NCI-H1105 treated with DMSO at 0.1 percent for 48 hours (cell line): ENCODE measurements at places on chromosomes 5 and 9.

DNA sequence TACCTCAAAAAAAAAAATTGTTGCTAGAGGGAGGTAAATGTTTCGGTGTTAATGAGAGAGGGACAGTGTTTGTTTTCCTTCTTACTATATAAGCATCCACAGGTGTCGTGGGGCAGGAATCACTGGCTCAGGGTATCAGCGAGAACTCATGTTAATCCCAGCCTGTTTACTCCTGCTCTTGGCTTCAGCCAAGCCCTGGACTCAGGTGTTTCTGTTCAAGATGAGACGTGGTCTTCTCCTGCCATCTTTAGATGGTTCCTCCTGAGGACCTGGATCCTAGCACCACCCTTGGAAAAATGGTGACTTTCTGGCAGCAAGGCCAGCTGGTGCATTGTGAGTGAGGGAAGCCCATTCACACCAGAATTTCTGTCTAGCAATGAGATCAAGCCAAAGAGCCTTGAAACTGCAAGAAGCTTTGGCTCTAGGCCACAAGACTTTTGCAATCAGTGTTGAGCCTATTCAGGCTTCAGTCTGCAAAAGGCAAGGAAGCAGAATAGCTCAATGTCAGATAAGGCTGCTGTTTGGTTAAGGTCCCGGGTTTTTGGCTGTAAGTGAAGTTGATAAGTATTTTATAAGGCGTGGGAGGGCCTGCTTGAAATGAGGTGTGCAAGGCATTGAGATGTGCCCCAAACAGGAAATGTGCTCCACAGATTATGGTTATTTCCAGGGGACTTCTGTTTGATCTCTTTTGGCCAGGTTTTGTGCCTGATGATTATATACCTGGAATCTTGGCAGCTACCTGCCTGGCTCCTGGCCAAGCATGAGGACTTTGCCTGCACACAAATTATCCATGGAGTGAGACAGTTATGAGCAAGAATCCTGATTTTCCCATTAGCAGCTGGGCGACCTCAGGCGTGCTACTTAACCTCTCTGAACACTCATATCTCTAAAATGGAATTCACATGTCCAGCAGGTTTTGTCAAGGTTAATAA is 99.8 kb downstream of the TENT4A start:
- peak; percentile 74 for DNase-seq

DNA sequence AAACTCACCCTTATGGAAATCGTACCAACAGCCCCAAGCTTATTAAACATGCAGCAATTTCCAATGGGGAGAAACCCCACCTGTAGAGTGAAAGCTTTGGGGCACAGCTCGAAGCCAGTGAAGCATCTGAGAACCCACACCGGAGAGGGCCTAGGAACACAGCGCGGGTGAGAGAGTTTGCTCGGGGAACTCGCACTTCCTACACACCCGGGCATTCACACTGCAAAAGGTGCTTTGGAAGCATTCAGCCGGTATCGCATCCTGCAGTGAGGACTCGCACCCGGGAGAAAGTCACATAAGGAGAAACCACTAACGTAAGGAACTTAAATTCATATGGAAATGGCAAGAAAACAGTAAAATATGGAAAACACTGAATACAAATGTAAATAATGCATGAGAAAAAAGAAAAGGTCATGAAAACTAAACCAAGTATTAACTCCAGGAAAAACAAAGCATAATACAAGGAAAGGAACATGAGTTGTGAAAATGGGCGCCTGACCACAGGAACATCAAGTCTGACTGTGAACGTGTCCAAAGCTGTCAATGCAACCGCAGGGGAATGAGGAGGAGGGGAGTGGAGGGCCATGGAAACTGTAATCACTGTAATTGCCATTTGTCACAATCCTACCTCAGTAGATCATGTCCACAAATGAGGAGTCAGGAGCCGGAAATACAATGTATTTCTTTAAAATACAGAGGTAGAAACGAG is 28.7 kb downstream of the CAMSAP1 start:
- DNase-seq = no peak

DNA sequence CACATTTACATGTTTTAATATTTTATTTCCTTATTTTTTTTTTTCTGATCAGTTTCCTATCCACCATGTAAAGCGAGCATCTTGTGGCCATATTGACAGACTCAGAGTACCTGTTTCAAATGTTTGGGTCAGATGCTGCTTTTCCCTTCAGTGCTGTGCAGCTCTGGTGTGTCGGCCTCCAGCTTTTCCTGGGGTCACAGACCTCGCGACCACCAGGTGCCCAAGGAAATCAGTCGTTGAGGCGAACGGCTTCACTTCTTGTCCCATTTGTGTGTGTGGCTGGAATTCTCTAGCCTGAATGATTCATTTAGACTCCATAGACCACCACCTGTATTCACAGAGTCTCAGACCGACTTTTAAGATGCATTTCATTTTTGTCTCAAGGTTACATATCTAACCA is 166.9 kb upstream of the SPRY4 start:
- no peak for DNase-seq

GRCh38 chr5:107424491-107424890 is 246.2 kb downstream of the EFNA5 start:
- no peak for DNase-seq

DNA sequence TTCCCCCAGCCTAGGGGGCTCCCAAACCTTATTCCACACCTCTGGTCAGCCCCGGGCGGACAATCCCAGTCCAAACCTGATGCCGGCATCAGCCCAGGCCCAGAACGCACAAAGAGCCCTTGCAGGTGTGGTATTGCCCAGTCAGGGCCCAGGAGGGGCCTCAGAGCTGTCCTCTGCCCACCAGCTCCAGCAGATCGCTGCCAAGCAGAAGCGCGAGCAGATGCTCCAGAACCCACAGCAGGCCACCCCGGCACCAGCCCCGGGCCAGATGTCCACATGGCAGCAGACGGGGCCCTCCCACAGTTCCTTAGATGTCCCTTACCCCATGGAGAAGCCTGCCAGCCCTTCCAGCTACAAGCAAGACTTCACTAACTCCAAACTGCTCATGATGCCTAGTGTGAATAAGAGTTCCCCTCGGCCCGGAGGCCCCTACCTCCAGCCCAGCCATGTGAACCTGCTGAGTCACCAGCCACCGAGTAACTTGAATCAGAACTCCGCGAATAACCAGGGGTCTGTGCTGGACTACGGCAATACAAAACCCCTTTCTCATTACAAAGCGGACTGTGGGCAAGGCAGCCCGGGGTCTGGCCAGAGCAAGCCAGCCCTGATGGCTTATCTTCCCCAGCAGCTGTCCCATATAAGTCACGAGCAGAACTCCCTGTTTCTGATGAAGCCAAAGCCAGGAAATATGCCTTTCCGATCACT is 27.6 kb upstream of the LTC4S start:
- DNase-seq = no peak

- DNase-seq = no peak
These were observed 109.0 kb downstream of the GNAQ start for GRCh38 chr9:77922591-77922990.

DNA sequence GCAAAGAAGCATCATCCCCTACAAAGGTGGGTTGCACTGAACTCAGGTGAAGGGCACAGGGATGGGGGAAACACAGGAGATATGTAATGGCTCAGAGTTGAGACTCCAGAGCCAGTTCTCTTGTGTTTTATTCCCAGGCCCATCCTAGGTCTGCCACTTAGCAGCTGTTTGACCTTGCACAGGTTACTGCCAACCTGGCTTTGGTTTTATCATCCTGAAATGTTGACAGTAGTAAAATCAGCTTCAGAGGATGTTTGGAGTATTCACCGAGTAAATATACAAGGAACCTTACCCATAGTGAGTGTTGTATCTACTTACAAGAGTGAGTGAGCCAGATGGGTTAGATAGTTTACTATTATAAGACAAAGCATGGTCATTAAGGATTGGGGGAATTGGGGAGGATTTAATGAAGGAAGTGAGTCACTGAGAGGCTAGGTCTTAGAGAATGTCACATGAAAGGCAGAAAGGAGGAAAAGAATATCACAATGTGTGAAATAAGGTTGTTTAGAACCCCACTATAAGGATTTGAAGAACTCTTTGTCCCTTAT is 141.3 kb downstream of the MAN2A1 start:
- no peak for DNase-seq

GRCh38 chr9:121950866-121951265 is 142.2 kb downstream of the TTLL11 start:
- DNase-seq = no peak

GRCh38 chr9:31259824-31260223 is 1124.6 kb upstream of the ACO1 start:
- DNase-seq = no peak

DNA sequence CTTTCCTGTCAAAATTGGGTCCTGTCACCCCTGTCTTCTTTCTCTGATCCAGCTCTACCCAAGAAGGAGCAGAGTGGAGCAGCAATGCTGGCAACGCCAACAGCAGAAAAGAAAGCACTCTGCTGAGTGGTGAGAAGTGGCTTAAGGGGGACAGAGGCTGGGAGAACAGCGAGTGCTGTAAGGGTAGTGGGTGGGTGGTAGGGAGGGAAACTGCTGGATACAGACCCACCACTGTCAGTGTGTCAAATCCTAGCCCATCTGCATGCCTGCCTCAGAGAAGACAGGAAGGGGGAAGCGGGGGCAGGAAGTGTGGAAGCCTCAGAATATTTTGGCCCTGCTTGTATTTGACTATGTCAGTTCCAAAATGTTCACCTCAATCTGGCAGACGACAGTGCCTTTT is 170.4 kb upstream of the MAST4 start:
- DNase-seq = no peak

GRCh38 chr5:55110217-55110616 is 7.8 kb downstream of the GZMA start:
- DNase-seq = no peak

DNA sequence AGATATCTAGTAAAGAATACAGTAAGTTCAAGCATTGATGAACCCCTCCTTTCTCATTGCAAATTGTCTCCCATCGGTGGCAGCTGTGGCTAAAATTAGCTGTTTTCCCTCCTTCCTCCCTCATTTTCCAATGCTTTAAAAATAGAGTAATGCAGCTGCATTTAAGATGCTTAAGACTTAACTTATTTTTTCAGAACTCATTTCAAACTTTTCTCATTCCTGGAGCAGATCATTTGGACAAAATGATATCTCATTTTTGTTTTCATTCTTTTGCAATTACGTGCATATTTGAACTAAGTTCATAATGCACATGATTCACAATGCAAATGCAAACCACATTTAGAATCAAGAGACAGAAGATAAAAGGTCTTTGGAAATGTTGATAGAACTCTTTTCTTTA is 14.6 kb downstream of the HSPB3 start:
- DNase-seq = no peak
